ENCODE measurements at places on chromosomes 13 and 19. TPM values are rescaled to one million over a fixed set of nuclear protein-coding genes. Genes with fewer than 3 reads are reported as not detected.
A peak's percentile ranks its signal among the peaks of the same experiment; 100 is the strongest.

CSNK1G2 gene
- total RNA-seq = 65.8 TPM

DNA sequence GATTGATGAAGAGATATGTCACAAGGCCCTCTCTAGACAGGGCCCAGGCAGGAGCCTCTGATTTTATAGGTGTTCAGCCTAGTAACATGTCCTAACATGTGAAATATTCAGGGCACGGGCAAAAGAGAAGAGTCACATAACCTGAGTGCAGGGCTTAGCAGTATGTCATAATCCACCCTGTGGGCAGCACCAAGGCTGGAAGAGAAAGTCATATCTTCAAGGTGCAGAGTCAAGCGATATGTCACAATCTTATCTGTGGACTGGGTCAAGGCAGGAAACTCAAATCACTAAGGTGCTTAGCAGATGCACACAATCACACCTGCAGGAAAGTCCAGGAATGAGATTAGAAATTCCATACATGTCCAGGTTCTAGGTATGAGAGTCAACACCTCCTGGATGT, 51.5 kb upstream of the ZNF728 start:
- no peaks in the 10 kb centered on the region for H3K27me3 ChIP-seq
- no peaks in the 10 kb centered on the region for H3K4me1 ChIP-seq
- DNase-seq = no peak

GRCh38 chr19:31532034-31532433, 182.8 kb upstream of the TSHZ3 start:
- H3K4me1 ChIP-seq = no peaks in the 10 kb centered on the region
- DNase-seq = no peak
- H3K4me3 ChIP-seq = no peak overlapping the region
- H3K36me3 ChIP-seq = no peaks in the 10 kb centered on the region
- no peak overlapping the region for H3K27ac ChIP-seq

CDC42EP5 gene
- total RNA-seq = 7.1 TPM

GRCh38 chr13:97253581-97254293, 31.6 kb downstream of the MBNL2 start:
- no peaks in the 10 kb centered on the region for H3K27me3 ChIP-seq
- peaks cover 91% of the 10 kb centered on the region for H3K4me1 ChIP-seq
- no peak for DNase-seq
- no peak overlapping the region for H3K4me3 ChIP-seq
- peak overlapping the region; percentile 100 for H3K27ac ChIP-seq

- H3K27ac ChIP-seq = no peak overlapping the region
- H3K36me3 ChIP-seq = no peaks in the 10 kb centered on the region
- no peak overlapping the region for H3K4me3 ChIP-seq
These were observed 462.5 kb upstream of the SLITRK5 start for GRCh38 chr13:87208636-87209035.

ICAM4 gene
- 2.8 TPM for total RNA-seq

DNA sequence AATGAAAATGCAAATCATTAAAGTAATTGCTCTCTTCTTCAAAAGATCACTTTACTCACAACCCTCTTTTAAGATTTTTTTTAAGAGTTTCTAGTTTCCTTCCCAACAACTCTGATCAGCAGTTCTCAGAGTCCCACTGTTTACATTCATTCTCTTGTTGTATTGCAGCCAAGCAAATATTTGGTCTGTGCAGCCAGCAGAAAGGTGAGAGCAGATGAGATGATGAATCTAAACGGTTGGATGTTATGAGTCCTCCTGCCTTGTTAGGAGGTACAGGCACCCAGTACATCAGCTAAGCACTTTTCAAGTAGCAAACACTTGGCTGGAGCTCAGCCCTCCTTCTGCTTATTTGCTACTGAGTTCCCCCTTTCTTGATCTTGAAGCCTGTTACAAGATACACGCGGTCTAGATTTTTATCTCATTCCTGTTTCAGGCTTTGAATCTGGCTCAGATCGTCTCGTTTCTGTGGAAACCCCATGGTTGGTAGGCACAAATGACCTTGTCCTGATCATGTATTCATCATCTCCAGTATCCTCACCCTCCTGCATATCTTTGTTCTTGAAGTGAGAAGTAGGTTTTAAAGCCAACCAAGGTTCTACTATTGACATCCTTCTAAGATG, 300.7 kb downstream of the DCT start:
- H3K36me3 ChIP-seq = no peaks in the 10 kb centered on the region
- no peak overlapping the region for H3K4me3 ChIP-seq
- no peak overlapping the region for H3K27ac ChIP-seq

VSTM2B gene
- not detected for total RNA-seq

ZNF415 gene
- not detected for total RNA-seq

CYP4F8 gene
- total RNA-seq = not detected

GRCh38 chr13:106101201-106101600, 434.3 kb downstream of the EFNB2 start:
- no peaks in the 10 kb centered on the region for H3K36me3 ChIP-seq
- peaks cover 8% of the 10 kb centered on the region for H3K4me1 ChIP-seq
- H3K27me3 ChIP-seq = no peaks in the 10 kb centered on the region
- no peak overlapping the region for H3K4me3 ChIP-seq
- no peak overlapping the region for H3K27ac ChIP-seq

TTC9B gene
- 2.3 TPM for total RNA-seq

GRCh38 chr13:112444416-112445399, 68.6 kb downstream of the SPACA7 start:
- H3K27ac ChIP-seq = no peak overlapping the region
- H3K27me3 ChIP-seq = no peaks in the 10 kb centered on the region
- no peak overlapping the region for H3K4me3 ChIP-seq
- no peak for DNase-seq
- no peaks in the 10 kb centered on the region for H3K4me1 ChIP-seq

KLK8 gene
- total RNA-seq = not detected

- peaks cover 7% of the 10 kb centered on the region for H3K4me1 ChIP-seq
- DNase-seq = no peak
- H3K4me3 ChIP-seq = peak overlapping the region; percentile 93
- peak overlapping the region; percentile 79 for H3K27ac ChIP-seq
- H3K27me3 ChIP-seq = no peaks in the 10 kb centered on the region
- H3K36me3 ChIP-seq = no peaks in the 10 kb centered on the region
These were observed 1.1 kb downstream of the ZNF550 start for GRCh38 chr19:57558525-57558924.

- no peaks in the 10 kb centered on the region for H3K27me3 ChIP-seq
- H3K4me1 ChIP-seq = peaks cover 5% of the 10 kb centered on the region
- DNase-seq = no peak
- H3K36me3 ChIP-seq = no peaks in the 10 kb centered on the region
- H3K4me3 ChIP-seq = no peak overlapping the region
These were observed 15.3 kb upstream of the RANBP3 start for GRCh38 chr19:5993201-5993600.

GRCh38 chr13:101757446-101758039, 305.1 kb downstream of the ITGBL1 start:
- H3K4me3 ChIP-seq = no peak overlapping the region
- H3K36me3 ChIP-seq = no peaks in the 10 kb centered on the region
- DNase-seq = peak; percentile 13
- H3K27ac ChIP-seq = no peak overlapping the region
- H3K4me1 ChIP-seq = no peaks in the 10 kb centered on the region

NLRP11 gene
- 0.18 TPM for total RNA-seq

SCN1B gene
- 4.6 TPM for total RNA-seq

DNA sequence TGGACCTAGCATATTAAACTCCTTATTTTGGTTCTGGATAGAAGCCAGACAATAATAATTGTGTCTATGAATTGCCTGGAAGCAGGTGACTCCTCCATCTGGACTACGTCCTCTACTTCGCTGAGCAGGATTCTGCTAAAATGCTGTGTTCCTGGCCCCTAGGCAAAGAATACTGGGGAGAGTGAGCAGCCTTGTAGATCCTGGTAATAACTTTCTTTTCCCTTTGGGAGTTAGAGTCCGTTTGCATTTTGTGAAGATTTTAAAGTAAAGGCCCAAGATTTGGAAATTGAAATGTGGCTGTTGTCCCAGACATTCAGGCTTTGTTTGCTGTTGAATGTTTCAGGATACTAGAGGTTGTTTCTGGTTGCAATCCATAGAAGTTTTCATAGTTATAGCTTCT, 511.9 kb upstream of the KLF12 start:
- no peak for DNase-seq
- no peaks in the 10 kb centered on the region for H3K36me3 ChIP-seq
- no peaks in the 10 kb centered on the region for H3K4me1 ChIP-seq
- H3K27ac ChIP-seq = no peak overlapping the region
- no peaks in the 10 kb centered on the region for H3K27me3 ChIP-seq

DNA sequence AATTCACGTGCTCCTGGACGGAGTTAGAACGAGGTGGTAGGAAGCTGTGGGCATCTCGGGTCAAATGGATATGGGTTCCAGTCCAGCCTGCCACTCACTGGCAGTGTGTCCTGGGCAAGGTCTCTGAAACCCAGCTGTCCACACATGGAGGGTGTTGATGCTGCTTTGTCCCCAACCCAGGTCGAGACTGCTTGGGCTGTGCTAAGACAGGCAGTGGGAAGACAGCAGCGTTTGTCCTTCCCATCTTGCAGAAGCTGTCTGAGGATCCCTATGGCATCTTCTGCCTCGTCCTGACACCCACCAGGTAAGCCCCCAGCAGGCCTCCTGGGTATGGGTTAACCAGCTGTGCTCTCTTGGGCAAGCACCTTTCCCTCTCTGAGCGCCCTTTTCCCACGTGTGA, 885 bp downstream of the DDX49 start:
- H3K27ac ChIP-seq = peak overlapping the region; percentile 80
- 0 out of 2 replicates have a peak, but pooled peaks cover 2% of the 10 kb centered on the region for H3K4me1 ChIP-seq
- H3K36me3 ChIP-seq = no peaks in the 10 kb centered on the region
- peak overlapping the region; percentile 79 for H3K4me3 ChIP-seq

CNN1 gene
- total RNA-seq = 0.98 TPM

- H3K36me3 ChIP-seq = no peaks in the 10 kb centered on the region
- DNase-seq = no peak
- H3K27me3 ChIP-seq = no peaks in the 10 kb centered on the region
- no peak overlapping the region for H3K27ac ChIP-seq
- H3K4me1 ChIP-seq = no peaks in the 10 kb centered on the region
These were observed 34.7 kb upstream of the SLITRK6 start for GRCh38 chr13:85833921-85834320.

GRCh38 chr19:12985049-12985776, 10.1 kb upstream of the NFIX start:
- peaks cover 12% of the 10 kb centered on the region for H3K4me1 ChIP-seq
- DNase-seq = no peak
- H3K36me3 ChIP-seq = no peaks in the 10 kb centered on the region
- no peaks in the 10 kb centered on the region for H3K27me3 ChIP-seq

DNA sequence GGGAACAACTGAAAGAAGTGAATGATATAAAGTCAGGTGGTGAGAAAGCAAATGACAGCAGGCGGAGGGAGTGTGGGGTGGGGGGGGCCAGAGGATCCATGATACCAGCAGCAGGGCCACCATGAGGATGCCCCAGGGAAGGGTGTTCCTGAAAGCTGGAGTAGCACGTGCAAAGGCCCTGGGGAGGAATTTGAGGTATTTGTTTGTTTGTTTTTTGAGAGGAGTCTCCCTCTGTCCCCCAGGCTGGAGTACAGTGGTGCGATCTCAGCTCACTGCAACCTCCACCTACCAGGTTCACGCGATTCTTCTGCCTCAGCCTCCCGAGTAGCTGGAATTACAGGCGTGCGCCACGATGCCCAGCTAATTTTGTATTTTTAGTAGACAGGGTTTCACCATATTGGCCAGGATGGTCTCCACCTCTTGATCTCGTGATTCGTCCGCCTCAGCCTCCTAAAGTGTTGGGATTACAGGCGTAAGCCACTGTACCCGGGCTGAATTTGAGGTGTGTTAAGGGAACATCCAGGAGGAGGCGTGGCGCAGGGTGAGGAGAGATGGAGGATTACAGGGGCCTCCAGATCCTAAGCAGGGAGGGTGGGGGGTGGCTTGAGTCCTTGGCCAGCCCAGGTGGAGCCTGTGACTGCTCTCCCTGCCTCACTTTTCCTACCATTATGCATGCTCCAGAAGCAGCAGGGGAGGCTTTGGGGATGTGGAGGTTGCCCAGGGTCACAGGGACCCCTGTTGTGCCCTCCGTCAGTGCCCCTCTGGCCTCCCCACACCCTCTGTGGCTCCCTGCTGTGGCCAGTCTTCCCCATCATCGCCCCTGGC, 12.4 kb upstream of the JUND start:
- no peaks in the 10 kb centered on the region for H3K27me3 ChIP-seq
- H3K4me3 ChIP-seq = peak overlapping the region; percentile 43
- peak overlapping the region; percentile 91 for H3K27ac ChIP-seq

ZNF600 gene
- total RNA-seq = 13.6 TPM

Data from Panc1 (cell line).